ENCODE measurements at places on chromosomes 5 and 9.

DNA sequence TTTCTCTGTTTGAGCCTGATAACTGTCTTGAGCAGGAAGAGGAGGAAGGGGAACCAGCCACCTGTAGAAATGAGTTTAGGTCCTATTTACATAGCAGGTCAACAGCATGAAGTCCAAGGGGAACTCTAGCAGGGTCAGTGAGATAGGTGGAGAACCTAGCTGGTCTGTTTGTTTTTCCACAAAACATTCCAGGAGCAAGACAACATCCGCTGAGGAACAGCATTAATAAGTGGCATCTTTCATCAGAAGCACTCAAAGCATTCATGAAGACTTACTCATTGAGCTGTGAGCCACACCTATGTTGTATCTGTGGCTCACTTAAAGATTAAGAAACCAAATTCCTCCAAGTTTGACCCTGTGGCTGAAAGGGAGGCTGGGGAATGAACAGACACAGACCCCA is 115.9 kb downstream of the ACTBL2 start:
- no peak for DNase-seq

DNA sequence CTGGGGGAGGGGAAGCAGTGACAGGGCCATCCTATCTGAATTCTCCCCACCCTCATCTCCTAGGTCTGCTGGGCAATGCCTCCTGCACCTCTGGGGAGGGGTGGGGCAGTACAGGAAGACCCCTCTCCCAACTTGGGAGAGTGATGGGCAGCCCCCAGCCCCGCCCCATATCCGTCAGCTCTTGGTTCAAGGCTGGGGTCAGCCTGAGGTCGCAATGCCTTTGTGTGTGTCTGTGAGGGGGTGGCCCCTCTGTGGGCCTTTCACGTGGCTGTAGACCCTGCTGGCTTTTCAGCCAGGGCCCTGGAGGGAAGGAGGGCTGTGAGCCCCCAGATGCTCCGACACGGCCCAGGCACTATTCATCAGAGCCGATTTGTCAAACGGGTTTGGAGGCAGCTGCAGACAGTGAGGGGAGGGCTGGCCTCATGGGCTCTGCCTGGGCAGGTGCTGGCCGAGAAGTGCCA is 49.5 kb upstream of the RNU6ATAC start:
- no peak for DNase-seq

DNA sequence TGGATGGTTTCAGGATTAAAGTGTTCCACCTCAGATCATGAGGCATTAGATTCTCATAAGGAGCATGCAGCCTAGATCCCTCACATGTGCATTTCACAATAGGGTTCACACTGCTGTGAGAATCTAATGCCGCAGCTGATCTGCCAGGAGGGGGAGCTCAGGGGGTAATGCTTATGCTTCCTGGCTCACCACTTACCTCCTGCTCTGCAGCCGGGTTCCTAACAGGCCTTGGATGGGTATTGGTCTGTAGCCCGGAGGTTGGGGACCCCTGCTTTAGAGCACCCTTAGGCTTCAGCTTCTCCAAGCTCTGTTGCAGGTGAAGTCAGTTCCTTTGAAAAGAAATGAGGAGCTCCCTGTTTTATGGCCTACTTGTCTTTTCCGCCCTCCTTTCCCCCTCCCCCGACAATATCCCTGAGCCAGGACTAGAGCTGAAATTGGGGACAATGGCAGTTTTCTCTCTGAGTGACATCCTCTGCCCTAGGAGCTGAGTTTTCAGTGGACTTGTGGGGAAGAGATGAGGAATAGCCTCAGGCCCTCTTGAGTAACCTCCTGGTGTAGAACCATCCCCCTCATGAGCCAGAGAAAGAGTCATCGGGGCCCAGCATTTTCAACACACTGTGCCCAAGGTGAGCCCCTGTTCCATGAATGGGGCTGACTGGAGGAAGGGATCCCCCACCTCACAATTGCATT is 16.2 kb upstream of the MAT2B start:
- no peak for DNase-seq

- no peak for DNase-seq
These were observed 122.6 kb upstream of the IRX4 start for GRCh38 chr5:2005101-2006041.

DNA sequence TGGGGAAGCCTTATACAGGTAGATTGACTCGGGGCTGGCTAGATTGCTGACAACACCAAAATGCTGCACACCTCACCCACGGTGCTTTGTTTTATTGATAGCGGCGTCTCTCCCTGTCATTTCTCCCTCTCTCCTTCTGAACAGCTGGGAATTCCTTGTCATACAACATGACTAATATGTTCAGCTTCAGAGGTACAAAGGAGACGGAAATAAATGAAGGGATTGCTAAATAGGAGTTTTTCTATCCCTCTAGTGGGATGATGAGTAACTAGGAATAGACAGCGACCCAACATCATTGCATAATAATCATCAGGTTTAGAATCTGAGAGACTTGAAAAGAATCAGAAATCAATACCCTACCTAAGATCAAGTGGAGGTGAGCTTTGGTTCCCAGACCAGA is 337.7 kb upstream of the PANK3 start:
- no peak for DNase-seq

- DNase-seq, result no peak
These were observed 48.8 kb upstream of the FREM1 start for GRCh38 chr9:14958989-14959388.

DNA sequence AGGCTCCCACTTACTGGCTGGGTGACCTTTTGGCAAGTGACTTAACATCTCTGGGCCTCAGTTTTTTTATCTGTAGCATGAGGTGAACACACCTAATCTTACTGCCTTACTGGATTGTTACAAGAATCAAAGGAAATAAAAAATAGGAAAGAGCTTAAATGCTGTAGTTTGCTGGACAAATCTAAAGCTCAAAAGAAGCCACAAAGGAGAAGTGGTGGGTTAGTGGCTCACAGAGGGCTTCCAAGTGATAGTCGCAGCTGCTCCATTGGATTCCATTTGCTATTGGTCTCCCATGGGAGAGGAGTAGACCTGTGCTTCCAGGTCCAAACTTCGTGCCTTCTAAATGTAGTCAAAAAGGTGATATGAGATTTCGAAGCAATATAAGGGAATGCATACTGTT is 123.6 kb downstream of the SEMA6A start:
- DNase-seq, result no peak

DNA sequence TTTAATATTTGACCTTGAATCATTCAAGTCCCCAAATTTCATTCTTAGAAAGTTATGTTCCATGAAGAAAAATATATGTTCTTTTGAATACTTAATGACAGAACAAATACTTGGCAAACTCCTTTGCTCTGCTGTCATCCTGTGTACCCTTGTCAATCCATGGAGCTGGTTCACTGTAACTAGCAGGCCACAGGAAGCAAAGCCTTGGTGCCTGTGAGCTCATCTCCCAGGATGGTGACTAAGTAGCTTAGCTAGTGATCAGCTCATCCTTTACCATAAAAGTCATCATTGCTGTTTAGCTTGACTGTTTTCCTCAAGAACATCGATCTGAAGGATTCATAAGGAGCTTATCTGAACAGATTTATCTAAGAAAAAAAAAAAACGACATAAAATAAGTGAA is 65.4 kb downstream of the WDR41 start:
- no peak for DNase-seq

DNA sequence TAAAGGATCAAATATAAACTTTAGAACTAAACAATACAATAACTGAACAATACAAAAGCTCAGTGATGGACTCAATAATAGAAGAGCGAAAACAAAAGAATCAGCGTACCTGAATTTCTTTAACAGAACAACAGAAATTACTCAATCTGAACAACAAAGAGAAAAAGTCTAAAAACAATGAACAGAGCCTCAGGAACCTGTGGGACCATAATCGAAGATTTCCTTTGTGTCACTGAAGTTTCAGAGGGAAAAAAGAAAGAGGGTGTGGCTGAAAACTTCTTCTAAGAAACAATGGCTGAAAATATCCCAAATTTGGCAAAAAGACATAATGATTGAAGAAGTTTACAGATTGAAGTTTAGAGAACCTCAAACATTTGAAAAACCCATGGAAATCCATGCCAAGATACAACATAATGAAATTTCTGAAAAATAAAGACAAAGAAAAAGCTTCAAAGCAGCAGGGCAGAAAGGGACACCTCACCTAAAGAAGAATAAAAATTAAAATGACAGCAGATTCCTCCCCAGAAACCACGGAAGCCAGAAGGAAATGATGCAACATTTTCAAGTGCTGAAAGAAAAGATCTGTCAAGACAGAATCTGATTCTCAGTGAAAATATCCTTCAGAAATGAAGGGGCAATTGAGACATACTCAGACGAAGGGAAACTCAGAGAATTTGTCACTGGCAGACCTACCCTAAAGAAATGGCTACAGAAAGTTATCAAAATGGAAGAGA is 288.8 kb downstream of the ARL15 start:
- DNase-seq, result no peak

DNA sequence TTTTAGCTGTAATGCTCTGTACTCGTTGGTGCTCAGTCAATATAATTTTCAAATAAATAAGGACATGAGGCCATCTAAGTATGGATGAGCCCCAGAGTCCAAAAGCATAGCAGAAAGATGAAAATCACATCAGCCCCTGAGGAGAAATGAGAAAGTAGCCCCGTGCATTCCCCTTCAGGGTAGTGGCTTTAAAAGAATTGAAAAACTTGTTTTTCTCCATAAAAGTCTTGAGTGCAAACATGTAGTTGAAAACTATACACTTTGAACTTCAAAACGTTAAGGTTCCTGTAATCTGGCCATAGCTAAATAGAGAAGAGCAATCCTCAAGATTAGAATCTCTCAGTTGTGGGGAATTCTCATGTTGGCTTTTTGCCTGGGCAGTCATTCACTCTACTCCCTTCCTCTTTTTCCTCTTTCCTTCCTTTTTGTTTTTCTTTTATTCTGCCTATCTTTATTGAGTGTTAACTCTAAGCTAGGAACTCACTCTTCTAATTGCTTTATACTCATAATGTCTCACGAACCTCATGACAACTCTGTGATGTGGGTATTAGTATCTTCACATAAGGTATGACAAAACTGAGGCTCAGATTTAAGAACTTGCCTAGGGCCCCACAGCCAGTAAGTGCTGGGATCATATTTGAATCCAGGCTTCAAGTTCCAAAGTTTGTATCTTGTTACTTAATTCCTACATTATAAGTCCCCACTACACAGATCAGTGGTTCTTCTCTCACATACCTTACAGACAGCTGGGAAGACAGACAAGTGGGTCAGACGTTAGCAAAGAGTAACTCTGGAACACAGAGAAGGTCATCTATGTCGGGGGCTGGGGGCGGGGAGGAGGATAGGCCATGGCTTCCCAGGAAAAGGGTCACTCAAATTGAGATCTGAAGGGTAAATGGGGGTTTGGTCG is 46.4 kb upstream of the ABCA1 start:
- DNase-seq, result no peak

DNA sequence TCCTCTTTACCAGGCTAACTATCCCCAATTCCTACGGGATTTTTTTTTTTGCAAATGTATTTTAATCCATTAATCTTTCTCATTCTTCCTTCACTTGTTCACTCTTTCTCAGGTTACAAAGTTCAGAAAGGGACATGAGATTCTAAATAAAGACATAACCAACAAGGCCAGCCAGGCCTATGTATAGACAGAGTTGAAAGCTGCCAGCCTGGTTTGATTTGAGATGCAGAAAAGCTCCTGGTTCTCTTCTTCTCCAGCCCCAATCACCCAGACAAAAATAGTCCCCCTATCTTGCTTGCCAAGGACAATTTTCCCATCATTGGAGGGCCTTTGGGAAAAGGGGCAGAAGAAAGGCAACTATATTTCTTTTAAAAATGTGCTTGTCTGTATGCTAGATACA is 398.8 kb downstream of the NFIB start:
- DNase-seq, result no peak

- DNase-seq, result no peak
These were observed 265.5 kb downstream of the CWC27 start for GRCh38 chr5:65034029-65034812.

DNA sequence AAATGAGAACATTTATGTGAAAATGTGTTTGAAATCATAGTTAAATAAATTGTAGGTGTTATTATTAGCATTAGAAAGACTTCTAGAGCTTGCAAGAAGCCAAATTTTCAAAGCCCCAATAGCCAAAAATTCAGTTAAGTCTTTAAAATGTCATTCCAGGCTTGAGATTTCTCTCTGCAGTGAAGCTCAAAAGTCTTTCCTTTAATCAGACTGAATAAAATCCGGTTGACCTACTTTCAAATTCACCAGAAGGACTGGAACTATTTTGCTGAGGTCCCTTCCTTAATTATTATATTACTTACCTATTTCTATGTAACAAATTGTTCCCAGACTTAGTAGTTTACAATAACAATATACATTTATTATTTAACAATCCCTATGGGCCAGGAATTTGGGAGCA is 112.2 kb upstream of the TRPM3 start:
- DNase-seq, result no peak

GRCh38 chr9:132082188-132082587 is 2.5 kb upstream of the MED27 start:
- DNase-seq, result no peak

GRCh38 chr5:100654895-100655294 is 119.7 kb downstream of the FAM174A start:
- no peak for DNase-seq

GRCh38 chr9:708551-709432 is 132.7 kb upstream of the DMRT1 start:
- no peak for DNase-seq

DNA sequence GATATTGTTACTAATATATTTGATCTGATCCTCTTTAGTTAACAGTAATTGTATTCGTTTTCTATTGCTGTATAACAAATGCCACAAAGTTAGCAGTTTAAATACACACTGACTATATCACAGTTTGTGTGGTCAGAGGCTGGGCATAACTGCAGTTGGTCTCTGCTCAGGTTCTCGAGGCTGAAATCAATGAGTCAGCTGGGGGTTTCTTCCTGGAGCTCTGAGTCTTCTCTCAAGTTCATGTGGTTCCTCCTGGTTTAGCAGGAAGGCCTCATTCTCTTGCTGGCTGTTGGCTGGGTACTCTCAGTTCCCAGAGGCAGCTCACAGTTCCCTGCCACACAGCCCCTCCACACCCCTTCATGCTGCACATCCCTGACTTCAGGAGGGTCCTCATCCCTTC is 20.7 kb downstream of the COL23A1 start:
- DNase-seq, result no peak
